Cerebellar cortex (tissue), 1 donor: ENCODE measurements at places on chromosomes 2 and 18.

DNA sequence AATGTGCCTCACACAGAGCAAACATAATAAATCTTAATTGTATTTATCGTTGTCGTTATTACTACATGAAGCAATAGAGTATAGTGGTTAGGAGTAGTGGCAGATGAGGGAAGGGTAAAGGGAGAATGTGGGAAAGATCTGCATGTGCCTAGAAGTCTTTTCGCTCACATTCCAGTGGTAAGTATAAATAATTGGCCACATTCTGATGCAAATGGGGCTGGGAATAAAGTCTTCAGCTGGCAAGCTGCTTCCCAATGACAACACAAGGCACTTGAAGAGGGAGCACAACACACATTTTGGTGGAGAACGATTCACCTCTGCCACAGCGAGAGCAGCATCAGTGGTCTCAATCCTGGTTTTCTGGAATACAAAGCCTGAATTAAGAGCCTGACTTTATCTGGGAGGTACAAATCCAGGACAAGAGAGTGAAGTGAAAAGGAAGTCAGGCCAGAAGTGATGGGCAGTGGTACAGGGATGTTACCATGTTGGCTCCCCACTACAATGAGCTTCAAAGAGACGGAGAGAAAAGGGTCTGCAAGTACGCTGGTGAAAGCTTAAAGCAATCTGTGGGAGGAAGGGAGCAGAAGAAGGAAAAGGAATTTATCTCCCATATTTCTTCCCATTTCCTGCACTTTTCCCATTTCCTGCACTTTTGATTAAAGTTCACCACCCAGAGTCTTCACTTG, 112.3 kb downstream of the ARHGAP15 start:
- DNase-seq, result no peak

DNA sequence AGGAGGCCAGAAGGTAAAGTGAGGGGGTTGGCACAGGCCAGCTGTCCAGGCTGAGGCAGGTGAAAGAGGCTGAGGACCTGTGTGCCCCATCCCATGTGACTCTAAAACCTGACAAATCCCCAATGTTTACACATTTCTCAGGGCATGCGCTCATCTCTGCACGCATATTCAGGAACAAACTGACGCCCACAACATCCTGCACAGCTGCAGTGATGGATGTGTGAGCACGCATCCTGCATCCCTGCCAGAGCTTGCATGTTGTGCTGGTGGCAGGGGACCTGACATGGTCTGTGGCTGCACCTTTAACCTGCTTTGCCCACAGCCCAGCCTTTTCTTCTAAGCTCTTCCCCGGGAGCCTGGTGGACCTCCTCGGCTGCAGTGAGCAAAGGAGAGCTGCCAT, 83.1 kb downstream of the FBXO15 start:
- no peak for DNase-seq

DNA sequence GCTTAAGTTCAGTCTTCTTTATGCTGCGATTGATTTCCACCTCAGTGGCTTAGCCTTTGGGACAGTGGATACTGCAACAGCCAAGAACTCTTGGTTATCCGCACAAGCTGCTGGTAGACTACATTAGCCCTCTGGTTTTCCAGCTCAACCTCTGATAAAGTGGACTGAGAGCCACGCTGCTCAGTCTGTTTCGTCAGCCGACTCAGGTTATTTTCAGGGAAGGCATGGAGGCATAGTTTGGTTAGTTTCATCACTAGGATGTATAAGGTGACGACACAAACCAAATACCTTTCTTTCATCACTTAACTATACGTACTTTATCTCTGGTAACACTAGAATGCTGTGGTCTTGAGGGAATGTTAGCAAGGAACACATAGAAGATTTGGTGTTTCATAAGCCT, 14.2 kb downstream of the CD8A start:
- no peak for DNase-seq

DNA sequence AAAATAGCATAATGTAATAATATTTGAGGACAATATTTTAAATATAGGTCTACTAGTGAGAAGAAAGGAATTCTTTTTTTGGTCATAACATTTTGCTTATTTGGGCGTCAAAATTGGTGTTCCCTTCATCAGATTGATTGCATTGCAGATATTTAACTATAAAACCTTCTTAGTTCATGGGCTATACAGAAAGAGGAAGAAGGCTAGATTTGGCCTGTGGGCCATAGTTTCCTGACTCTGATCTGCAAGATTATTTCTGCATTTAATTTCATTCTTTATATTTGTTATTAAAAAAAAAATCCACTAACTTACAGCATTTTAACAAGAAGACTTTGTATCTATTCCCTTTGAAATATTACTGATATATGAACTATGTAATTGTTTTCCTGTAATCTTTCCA, 31.9 kb downstream of the PIKFYVE start:
- no peak for DNase-seq

DNA sequence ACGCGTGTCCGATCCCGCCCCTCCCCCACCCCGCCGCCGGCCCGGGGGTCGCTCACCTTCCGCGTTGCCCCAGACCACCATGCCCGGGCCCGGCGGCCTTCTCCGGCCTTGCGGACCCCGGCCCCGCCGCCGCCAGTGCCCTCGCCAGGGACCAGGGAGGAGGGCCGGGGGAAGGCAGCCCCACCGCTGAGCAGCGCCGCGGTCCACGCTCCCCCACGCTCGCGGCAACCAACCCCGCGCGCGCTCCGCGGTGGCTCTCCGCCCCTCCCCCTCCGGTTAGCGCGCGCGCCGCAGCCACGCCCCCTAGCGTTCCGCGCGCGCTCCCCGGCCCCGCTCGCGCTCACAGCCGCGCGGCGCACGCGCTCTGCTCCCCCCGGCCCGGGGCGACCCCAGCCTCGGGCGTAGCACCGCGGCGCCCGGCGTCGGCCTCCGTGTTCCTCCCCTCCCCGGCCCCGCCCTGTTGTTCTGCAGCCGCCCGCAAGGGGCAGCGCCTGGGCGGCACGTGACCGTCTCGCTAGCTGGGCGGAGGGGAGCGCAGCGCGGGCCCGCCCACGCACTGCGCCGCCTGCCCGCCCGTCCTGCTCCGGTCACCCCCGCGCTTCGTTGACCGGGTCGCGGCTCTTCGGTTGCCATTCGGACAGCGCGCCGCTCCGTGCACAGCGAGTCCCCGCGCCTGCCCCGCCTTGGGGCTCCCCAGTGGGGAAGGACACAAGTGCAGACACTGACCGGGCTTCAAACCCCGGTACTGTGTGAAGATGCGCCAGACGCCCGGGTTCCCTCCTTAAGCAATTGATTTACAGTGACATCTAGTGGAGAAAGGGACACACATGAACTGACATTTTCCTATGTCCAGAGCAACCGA, at the start of gene REV1:
Gene REV1, minus strand, starts transcription at position 257 of the 862 bp plus-strand sequence. CDS start 25,042 bp downstream, outside the sequence.
- DNase-seq, result peak; percentile 95

GRCh38 chr18:60391571-60392226, 19.1 kb upstream of the MC4R start:
- no peak for DNase-seq

- no peak for DNase-seq
Observed at GRCh38 chr2:231259104-231259503, 60.7 kb downstream of the ARMC9 start.

DNA sequence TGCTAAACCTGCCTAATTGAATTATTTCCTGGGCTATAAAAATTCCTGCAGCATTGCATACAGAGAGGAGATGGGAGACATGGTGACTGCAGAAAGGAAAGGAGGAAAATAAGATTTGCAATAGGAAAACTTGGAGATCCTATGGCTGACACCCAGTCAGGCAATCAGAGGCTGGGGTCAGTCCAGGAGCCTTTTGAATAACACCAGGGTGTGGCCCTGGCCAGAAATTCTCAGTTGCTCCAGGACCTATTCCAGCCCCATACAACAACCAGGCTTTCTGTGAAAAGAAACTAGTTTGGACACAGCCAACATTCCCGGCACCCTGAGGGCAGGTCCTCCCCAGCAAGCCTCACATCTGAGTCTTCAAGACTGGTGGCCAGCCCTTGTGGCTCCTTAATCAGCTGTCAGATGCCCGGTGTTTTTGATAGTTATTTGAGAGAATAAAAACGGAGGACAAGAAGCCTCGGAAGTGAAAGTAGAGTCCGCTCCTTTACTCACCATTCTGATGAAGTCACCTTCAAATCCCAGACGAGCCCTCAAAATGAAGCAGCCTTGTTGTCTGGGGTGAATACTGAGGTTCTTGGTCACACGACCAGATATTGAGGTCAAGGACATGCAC, 31.1 kb upstream of the GMCL1 start:
- DNase-seq, result peak; percentile 41

- DNase-seq, result no peak
Observed at GRCh38 chr2:26633993-26634595, 7.1 kb downstream of the CIB4 start.

GRCh38 chr2:55161295-55162210, 70.5 kb downstream of the CLHC1 start:
- no peak for DNase-seq

- no peak for DNase-seq
Observed at GRCh38 chr2:128291161-128291843, 27.4 kb downstream of the HS6ST1 start.

- peak; percentile 34 for DNase-seq
Observed at GRCh38 chr18:3985020-3985419, 470.1 kb downstream of the DLGAP1 start.

- peak; percentile 22 for DNase-seq
Observed at GRCh38 chr2:178271629-178272333, 77.5 kb downstream of the OSBPL6 start.

GRCh38 chr2:64393383-64394010, 60.5 kb upstream of the LGALSL start:
- no peak for DNase-seq

- DNase-seq, result no peak
Observed at GRCh38 chr2:119496682-119497081, 27.6 kb downstream of the SCTR start.

- no peak for DNase-seq
Observed at GRCh38 chr2:173149491-173149890, 73.8 kb downstream of the MAP3K20 start.

- peak; percentile 46 for DNase-seq
Observed at GRCh38 chr2:23375448-23375847, 9.5 kb upstream of the KLHL29 start.

DNA sequence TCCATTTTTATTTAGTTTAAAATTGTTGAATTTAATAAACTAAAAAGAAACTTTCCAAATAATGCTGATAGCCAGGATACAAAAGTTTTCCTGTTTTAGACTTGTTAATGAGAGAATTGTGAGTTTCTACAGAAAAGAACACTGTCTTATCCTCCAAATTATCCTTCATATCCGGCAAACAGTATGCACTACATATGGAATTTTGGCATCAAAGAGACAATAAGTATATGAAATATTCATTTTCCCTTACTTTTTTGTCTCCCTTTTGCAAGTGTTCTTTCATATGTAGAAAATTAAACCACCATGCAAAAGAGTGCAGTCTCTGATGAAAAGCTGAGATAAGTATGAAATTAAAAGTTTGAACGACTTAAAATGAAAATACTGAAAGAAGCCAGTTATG, 159.4 kb downstream of the UBE2E3 start:
- no peak for DNase-seq

- DNase-seq, result no peak
Observed at GRCh38 chr2:206987810-206988209, 48.5 kb downstream of the CPO start.

- DNase-seq, result no peak
Observed at GRCh38 chr18:63107931-63108330, 211.6 kb downstream of the BCL2 start.

DNA sequence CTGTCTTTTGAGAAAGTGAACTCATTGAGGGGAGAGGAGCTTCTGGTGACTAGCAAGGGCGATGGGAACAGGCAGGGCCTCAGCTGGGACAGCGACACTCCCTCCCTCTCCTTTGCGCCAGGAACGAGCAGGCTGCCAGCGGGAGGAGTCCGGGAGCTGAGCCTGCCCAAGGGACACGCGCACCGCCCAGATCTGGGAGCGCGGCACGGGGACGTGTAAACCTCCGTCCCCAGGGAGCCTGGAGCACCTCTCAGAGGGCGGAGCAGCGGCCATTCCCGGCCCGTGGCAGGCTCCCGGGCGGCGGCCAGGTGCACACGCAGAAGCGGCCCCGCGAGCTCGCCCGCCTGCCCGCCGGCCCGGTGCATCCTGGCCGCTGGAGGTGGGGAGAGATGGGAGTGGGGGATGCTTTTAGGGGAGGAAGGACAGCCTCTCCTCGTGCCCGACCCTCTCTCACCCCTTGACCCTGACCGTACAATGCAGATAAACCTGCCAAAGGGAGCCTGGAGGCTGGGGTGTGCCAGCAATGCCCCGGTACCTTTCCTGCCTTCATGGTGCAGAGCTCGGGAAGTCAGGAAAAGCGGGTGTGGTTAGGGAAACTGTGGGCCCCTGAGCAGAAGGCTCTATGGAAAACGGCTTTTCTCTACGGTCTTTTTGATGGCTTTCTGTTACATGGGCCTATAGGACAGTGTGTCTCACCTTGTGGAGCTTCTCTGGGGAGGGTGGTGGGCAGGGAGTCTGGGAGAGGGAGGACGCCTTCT, 2.2 kb downstream of the AQP4 start:
- peak; percentile 11 for DNase-seq

- no peak for DNase-seq
Observed at GRCh38 chr2:85886590-85886989, 2.2 kb downstream of the ST3GAL5 start.

- no peak for DNase-seq
Observed at GRCh38 chr2:10531874-10532637, 83.9 kb upstream of the ODC1 start.

- no peak for DNase-seq
Observed at GRCh38 chr2:205686783-205687640, 4.7 kb downstream of the NRP2 start.

- DNase-seq, result no peak
Observed at GRCh38 chr2:9244985-9245544, 38.5 kb downstream of the ASAP2 start.

- peak; percentile 53 for DNase-seq
Observed at GRCh38 chr2:33475224-33476130, 972 bp upstream of the RASGRP3 start.

DNA sequence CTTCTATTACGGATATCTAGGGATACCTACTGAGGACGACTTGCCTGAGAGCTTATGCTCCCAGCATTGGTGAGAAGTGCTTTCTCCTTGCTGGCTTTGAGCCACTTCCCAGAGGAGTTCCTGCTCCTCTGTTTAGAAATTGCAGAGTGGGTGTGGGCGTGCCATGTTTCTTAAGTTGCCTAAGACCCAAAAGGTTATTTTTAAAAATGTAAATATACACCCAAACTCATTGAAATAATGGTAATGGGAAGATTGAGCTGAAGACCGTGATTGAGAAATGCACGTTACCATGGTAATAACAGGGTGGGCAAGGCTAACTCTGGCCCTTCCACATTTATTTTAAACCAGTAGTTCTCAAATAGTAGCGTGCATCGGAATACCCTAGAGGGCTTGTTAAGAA, 17.2 kb upstream of the TMEM200C start:
- no peak for DNase-seq

- no peak for DNase-seq
Observed at GRCh38 chr2:128552806-128553551, 234.3 kb upstream of the HS6ST1 start.

DNA sequence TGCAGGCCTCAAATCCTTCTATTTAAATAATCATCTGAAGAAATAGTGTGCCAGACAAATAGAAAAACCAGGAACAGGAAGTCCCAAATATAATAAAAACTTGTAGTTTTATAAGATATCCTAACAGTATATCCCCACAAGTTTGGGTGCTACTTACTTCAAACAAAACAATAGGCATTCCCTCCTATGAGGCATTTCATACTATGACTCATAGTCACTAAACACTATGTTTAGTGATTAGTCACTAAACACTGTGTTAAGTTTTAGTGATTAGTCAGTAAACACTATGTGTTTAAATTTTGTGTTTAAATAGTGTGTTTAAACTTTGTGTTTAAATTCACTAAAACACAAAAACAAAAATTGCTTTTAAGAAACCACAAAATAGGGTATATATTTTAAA, 407.0 kb upstream of the CDH19 start:
- DNase-seq, result no peak

GRCh38 chr2:26245810-26246209, 1.1 kb downstream of the HADHB start:
- DNase-seq, result peak; percentile 38
